ENCODE measurements at places on chromosomes 7 and 10.

DNA sequence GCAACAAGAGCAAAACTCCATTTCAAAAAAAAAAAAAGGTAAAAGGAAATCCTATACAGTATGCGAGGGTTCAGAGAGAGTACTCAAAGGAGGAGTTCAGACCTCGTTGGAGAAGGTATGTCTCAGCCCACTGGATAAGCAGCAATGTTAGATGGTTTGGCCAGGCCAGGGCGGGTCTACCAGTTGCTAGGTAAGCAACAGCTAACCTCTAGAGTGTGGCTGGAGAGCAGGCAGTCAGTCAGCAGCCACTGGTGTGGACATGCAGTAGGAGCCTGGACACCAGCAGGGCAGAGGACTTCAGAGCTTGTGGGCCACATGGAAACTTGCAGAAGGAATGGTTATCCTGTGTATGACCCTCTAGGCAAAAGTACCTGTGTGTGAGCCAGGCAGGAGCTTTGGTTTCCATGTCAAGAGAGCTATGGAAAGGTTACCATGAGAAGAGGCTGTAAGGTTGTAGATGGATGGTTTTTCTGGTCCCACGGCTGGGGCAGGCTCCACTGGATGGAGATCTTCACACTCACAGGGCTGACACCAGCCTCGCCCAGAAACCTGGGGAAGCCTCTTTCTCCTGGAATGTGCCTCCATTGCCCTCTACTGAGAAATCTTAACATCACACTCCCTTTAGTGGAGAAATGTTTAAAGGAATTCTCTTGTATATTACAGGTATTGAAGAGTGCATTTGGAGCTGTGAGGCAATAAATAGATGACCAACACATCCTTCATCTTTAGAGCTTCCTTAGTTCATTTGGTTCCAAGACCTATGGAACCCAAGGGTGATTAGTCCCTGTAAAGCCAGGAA, 63.6 kb downstream of the CCDC186 start:
- no peak for DNase-seq

- no peak for DNase-seq
Measured at GRCh38 chr7:127586346-127586745, 950 bp upstream of the GCC1 start.

DNA sequence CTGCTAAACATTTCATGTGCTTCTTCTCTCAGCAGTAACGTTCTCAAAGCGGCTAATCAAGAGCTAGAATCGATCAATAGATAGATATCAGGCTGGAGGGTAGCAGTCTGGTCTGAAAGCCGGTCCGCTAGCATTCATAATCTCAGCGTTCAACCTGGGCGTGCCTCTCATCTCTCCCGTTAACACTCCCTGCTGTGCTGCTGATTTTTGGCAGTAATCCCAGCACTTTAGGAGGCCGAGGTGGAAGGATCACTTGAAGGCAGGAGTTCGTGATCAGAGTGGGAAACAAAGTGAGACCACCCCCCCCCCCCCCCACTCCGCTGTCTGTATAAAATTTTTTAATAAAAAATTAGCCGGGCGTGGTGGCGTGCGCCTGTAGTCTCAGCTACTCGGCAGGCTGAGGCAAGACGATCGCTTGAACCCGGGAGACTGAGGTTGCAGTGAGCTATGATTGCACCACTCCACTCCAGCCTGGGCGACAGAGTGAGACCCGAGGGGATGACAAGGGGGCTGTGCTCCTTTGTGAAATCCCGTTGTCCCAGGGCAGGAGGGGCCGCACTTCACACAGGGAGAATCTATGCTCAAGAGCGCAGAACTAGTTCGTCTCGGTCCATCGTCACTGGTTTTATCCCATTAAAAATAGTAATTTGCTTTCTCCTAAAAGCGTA, 624 bp upstream of the CEP55 start:
- DNase-seq: no peak

- DNase-seq: peak; percentile 73
Measured at GRCh38 chr7:953547-954327, 743 bp downstream of the ADAP1 start.

GRCh38 chr7:156499247-156499881, 141.2 kb upstream of the RNF32 start:
- DNase-seq: no peak
